ENCODE measurements at places on chromosomes 12 and 14.

DNA sequence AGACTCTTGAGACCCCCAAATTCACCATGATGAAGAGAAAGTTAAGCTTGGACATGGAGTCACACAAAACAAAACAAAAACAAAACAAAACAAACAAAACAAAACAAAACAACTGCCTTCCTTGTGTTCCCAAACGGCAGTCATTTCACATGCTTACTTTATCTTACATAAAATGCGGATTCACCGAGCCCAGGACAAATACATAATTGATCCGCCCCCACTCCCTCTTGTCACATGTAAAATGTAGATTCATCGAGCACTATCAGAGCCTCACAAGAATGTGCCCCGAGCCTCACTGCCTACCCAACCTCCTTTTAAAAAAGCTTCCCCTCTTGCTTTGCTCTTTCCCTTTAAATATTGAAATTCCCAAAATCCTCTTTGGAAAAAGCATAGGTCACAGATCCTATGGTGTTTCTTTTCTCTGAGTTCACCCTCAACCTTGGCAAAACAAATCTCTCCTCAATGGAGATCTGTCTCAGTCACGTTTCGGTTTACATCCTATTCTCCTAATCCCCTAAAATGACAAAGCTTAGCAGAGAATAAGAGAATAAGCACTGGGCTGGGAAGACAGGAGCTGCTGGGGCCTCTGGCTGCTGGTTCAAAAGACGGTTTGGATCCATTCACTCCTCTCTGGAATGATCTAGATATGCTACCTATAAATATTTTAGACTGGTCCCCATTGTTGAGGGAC lies 83.7 kb downstream of the NINJ2 start:
- DNase-seq: no peak

DNA sequence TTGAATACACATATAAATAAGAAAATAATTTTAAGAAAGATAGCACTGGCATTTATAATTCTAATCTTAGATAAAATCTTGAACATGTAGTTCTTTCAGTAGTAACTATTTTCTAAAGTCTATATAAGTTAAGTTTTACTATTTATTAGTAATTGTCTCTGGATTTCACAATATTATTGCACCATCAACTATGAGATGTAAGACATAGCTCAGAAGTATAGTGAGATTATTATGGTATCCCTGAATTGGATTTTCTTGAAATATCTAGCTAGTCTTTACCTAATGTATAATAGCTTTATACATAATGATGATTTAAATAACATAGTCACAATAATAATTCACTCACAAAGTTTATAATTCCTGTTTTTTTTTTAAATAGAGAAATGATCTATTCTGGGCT lies 6.7 kb downstream of the CLEC12A start:
- no peak for DNase-seq

DNA sequence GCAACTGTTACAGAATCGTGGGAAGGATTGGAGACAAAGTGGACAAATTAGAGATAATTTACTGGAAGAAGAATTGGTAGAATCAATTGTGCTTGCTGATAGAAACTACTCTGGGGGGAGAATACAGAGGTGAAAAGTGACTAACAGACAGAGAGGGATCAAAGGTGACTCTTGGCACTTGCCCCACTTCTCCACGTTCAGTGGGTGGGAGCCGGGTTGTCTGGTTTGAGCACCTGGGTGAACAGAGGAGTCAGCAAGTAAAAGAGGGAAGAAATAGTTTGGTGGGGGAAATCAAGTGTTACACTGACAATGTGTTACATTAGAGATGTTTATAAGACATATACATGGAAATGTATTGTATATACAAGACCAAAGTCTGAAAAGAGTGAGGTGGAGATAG lies 69.1 kb downstream of the PPP2R5E start:
- DNase-seq: no peak

- no peak for DNase-seq
Observed at GRCh38 chr14:23300687-23301223, 1.9 kb downstream of the PPP1R3E start.

GRCh38 chr12:20547816-20548575 lies 147.1 kb upstream of the SLCO1C1 start:
- DNase-seq: no peak

DNA sequence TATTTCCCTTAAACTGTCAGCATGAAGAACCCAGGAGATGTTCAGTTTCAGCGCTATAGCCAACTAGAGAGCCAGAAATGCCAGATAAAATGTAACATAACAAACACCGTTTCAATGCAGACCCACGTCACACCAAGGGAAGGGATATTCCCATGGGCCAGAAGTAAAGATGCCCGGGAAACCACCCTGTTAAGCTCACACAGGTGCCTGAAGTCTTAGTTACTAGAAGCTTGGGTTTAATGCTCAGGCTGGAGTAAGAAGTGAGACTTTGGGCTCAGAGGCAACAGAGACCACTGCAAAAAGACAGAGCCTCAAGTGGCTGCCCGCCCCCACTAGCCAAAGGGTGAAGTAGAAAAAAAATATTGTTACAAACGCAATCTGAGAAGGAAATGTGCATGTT lies 52.3 kb downstream of the SYNE3 start:
- no peak for DNase-seq
